Cerebellum (tissue), 4 donors: ENCODE measurements at places on chromosomes 4 and X.
A peak's percentile ranks its signal among the peaks of the same experiment; 100 is the strongest.

GRCh38 chr4:112552668-112553067, 36.7 kb upstream of the NEUROG2 start:
- DNase-seq, result no peak

GRCh38 chr4:147546349-147546748, 65.5 kb downstream of the EDNRA start:
- no peak for DNase-seq

DNA sequence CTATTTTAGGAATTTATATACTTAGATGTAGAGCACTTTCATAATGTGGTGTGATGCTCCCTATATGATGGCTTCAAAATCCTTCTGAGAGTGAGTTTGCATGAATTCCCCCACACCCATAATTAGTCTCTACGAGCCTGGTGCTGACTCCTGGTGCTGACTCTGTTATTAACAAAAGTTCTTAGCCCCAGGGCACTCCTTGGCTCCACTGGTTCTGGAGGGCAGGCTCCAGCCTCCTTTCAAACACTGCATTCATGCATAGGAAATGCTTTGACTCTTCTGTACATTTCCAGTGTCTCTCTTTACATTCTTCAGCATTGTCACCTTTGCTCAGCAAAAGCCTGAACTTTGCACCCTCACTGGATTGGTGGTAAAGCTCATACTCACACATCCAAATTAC, 64.0 kb downstream of the LNX1 start:
- DNase-seq, result no peak

GRCh38 chr4:86664959-86665358, 70.8 kb downstream of the PTPN13 start:
- DNase-seq, result no peak

DNA sequence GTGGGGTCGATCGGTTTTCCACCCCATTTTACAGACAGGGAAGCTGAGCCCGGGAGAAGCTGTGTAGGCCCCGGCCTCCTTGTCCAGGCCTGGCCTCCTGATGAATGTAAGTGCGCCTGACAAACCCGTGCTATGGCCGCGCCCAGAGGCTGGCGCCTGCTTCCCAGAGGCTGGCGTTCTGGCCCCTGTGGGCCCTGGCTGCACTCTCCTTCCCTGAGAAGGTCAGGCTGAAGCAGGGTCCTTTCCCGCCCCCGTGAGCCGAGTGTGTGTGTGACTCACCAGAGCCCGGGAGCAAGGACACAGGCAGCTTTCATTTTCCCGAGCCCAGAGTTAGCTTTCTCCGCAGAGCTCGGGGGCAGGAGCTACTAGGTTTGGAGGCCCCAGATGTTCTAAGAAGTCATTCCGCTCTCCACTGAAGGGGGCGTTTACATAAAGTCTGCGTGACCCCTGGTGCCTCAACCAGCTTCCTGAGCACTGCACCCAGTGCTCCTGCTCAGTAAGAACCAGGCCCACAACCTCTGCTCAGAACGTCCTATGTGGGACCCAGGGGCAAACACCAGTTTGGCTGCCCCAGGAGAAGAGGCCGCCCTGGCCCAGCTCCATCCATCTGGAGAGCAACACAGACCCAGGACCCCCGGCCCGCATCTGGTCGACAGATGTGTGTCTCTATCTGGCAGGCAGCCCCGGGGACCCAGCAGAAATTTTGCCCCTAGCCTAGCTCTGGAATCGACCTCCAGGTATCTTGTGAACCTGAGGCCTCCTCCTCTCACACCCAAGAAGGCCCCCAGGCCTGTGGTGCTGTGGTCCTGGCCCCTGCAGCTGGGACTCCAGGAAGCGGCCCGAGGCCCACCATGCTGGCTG, 13.6 kb downstream of the UVSSA start:
- no peak for DNase-seq

DNA sequence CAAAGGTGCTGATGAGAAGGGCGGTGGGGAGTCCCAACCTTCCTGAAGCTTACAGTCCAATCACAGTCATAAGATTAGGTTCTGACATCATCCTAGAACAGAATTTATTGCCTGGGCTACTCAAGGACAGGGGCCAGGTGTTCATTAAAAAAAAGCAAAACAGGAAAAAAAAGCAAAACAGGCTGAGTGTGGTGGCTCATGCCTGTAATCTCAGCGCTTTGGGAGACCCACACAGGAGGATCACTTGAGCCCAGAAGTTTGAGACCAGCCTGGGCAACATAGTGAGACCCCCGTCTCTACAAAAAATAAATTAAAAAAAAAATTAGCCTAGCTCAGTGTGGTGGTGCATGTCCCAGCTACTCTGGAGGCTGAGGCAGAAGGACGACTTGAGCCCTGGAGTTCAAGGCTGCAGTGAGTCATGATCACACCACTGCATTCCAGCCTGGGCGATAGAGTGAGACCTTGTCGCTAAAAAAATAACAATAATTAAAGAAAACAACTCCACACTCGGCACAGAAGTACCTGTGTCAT, 3.0 kb downstream of the RAB9A start:
- DNase-seq, result no peak

DNA sequence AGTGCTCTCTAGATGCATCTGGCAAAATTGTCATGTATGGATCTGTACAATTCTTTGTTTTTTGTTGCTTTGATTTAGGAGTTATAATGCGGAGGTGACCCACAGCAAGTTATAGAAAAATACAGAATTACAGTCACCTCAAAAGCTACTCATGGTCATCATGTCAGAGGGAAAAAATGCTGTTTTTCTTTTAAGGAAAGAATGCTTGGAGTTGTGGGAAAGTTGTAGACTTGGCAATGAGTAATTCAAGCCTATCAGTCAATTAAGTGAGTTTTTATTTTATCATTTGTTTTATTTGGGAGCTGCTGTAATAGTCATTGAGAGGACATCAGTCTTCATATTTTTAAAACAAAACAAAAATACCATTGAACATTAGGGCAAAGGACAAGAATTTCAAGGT, 16.4 kb downstream of the FHL1 start:
- no peak for DNase-seq

GRCh38 chr4:88585917-88586316, 6.4 kb upstream of the HERC3 start:
- no peak for DNase-seq

GRCh38 chr4:46508216-46508615, 118.3 kb upstream of the GABRA2 start:
- no peak for DNase-seq

DNA sequence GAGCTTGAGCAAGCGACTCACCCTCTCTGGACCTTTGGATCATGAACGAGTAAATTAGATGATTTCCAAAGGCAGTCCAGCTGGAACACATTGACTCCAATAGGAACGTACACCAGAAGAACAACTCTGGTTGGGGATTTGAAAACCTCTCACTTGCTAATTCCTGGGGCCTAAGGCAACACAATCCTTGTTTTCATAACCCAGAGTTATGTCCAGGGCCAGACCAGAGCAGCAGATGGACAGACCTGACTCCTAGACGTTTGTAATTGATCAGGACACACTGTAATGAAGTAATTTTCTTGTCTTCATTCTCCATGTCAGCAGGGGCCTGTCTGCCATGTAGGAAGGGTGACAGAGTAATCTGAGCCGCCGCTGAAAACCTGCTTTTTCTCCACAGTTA, 283.9 kb downstream of the IDS start:
- DNase-seq, result no peak

- DNase-seq, result no peak
Measured at GRCh38 chrX:63961964-63962363, 176.9 kb upstream of the ARHGEF9 start.

GRCh38 chrX:129522184-129523078, 859 bp downstream of the SMARCA1 start:
- peak; percentile 53 for DNase-seq

- no peak for DNase-seq
Measured at GRCh38 chrX:19875050-19875431, 12.4 kb downstream of the SH3KBP1 start.

DNA sequence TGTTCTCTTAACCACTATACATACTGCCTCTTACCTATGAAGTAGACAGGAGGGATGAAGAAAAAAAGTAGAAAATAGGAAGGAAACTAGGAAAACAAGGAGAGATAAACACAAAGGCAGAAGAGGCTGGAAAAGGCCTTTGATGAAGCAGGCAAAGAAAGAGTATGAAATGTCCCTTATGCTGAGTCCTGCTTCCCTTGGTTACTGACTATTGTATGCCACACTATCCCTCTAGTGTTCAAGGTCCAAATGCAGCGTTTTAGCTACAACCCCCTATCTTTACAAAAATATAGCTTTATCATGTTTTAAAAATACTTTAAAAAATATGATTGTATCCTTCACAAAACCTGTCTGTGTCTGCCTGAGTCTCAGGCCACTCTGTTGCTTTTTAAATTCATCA, 233.1 kb downstream of the CAMK2D start:
- DNase-seq, result no peak

DNA sequence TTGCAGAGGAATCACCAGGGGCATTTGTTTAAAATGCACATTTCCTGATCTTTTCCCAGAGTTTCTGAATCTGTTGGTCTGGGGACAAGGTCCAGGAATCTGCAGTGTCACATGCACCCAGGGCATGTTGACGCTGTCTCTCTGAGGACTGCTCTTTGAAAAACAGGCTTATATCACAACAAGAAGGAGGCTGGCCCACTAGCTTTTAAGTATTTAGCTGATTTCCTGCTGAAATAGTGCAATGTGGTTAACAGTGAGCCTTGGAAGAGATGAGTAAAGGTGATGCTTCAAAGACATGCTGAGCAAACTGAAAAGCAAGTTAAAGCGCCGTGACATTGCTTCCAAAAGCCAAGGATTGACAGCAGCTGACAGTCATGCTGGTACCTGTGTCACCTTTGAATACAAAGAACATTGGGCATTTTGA, 18.6 kb upstream of the SEPSECS start:
- DNase-seq, result no peak

- no peak for DNase-seq
Measured at GRCh38 chrX:10533696-10534365, 86.6 kb downstream of the MID1 start.

DNA sequence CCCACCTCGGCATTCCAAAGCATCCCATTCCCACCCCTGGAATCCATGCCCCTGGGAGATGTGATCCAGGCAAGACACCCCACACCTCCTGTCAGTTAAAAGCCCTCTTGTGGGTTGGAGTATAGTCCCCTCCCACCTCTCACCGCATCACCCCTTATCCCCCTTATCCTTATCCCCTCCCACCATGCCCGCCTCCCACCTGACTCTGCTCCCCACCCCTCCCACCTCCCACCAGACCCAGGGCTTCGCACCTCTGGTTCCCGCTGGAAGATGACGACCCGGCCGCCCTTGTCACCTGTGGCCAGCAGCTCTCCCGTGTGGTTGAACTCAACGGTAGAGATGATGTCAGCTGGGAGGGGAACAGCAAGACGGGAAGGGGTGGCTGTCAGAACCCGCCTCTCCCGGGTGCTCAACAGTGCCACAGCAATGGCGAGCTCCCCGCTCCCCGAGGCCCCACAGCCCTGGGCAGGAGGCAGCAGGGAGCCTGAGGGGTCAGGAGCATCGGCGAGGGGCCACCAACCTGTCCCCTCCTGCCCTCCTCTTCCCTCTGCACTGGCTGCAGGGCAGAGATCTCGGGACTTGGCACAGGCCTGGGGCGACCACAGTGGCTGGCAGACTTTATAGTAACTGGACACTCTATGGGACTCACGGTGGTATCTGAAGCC, 91.5 kb downstream of the PPP2R2C start:
- no peak for DNase-seq

- DNase-seq, result no peak
Measured at GRCh38 chr4:167177925-167178324, 56.4 kb downstream of the SPOCK3 start.

GRCh38 chr4:112766422-112766821, 129.5 kb downstream of the LARP7 start:
- DNase-seq, result no peak

GRCh38 chrX:109475174-109475891, 6.6 kb downstream of the GUCY2F start:
- peak; percentile 9 for DNase-seq

GRCh38 chrX:22186165-22186564, 86.5 kb upstream of the CBLL2 start:
- no peak for DNase-seq

DNA sequence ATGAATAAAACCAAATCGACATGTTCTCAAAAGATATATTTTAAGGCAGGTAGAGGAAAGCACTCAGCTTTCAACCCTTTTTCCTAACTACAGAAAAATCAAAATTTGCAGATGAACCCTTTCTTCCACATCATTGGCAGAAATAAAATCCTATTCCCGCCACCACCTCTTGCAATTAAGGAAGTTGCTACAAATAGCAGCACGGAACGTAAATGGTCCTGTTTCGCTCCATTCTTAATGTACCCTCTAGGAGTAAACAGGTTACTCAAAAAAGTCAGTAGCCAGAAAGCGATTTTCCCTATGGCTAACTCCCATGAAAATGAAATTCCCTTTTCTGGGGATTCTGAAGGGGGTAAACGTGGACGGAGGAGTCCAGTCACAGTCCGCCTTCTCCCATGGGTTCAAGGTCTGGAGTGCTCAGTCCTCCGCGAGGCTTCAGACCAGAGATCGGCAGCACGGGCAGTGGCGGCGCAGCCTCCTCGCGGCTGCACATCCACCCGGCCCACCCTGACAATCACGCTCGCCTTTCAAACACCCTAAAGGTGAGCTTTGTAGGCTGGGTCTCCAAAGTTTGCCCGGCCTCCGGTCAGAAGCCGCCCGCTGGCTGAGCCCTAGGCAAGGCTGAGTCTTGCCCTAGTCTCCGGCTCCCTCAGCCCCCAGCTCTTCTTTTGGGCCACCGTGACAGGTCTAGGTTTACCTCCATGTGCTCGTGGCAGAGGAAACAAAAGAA, 1.8 kb downstream of the ATP11C start:
- DNase-seq, result peak; percentile 2

- no peak for DNase-seq
Measured at GRCh38 chrX:35675151-35675550, 123.0 kb upstream of the MAGEB16 start.

DNA sequence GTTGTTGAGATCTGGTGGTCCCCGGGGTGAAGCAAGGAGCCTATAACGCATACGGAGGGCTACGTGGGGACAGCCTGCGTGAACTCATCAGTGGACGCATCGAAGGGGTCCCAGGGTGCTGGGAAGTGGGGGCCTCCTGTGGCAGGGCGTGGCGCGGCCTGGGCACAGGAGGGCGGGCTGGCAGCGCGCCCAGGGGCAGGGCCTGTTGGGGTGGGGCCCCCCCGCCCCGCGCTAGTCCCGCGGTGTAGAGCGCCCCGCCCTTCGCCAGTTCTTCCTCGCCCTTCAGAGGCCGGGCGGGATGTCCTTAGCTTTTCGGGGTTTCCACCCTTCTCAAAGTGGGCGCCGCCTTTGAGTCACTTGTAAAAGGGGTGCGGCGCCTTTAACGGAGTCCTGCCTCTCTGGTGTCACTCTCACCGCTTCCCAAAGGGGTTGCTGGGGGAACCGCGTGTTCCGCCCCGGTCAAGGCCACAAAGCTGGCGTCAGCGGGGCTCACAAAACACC, 632 bp downstream of the PLP2 start:
- DNase-seq, result peak; percentile 50

DNA sequence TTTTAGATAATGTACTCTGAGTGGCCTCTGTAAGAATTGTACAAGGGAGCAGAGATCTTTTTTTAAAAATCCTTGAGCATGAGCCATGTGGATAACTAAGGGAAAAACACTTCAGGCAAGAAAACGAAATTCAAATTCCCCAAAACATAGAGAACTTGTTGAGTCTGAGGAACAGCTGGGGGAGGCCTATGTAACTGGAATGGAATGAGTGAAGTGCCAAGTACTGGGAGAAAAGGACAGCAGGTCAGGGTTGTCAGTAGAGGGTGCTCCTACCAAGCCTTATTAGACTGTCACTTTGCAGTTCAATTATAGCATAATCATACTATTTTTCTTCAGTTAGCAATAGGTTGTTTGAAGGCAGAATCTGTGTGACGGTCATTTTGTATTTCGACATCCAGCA, 135.1 kb downstream of the ARHGAP6 start:
- DNase-seq, result no peak

GRCh38 chr4:83905952-83906351, 370.0 kb downstream of the GPAT3 start:
- no peak for DNase-seq

GRCh38 chr4:107599841-107600240, 120.2 kb downstream of the PAPSS1 start:
- DNase-seq, result no peak
